ENCODE measurements at places on chromosomes 2 and 18.

DNA sequence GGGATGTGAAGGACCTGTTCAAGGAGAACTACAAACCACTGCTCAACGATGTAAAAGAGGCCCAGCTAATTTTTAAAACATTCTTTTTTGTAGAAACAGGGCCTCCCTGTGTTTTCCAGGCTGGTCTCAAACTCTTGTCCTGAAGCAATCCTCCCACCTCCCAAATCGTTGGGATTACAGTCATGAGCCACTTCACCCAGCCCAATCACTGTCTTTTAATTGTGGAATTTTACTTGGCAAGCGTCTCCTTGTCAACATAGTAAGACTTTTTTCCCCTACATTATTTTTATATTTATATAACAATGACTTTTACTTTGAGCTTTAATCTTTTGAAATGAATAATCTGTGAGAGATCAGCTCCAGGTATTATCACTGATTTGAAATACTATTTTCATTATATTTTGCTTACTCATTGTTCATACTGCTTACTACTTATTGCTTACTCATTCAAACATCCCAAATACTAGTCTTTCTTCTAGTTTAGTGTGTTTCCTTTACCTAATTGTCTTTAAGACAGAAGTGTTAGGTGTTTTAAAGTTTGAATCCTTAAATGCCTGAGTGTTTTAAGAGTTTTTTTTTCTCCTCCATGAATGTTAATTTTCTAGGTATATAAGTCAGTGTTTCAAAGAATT, 48.9 kb downstream of the PTPN4 start:
- DNase-seq = no peak

GRCh38 chr18:70998490-70998889, 709.6 kb downstream of the SOCS6 start:
- DNase-seq = no peak

- no peak for DNase-seq
These were observed 493.8 kb upstream of the NRP2 start for GRCh38 chr2:205188239-205189138.

DNA sequence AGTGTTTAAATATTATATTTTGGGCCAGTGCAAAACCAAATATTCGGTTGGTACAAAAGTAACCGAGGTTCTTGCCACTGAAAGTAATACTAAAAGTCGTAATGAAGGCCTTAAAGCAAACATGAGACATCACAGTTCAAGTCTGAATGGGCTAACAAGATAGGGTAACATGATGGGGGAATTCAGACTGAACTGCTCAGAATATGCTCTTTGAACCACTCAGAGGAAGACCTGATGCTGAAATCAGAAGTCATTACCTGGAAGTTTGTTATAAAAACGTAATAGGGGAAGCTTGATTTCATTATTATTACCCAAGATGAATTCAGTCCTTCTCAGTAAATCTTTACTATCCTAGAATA, 26.6 kb downstream of the CDKL4 start:
- DNase-seq = no peak

DNA sequence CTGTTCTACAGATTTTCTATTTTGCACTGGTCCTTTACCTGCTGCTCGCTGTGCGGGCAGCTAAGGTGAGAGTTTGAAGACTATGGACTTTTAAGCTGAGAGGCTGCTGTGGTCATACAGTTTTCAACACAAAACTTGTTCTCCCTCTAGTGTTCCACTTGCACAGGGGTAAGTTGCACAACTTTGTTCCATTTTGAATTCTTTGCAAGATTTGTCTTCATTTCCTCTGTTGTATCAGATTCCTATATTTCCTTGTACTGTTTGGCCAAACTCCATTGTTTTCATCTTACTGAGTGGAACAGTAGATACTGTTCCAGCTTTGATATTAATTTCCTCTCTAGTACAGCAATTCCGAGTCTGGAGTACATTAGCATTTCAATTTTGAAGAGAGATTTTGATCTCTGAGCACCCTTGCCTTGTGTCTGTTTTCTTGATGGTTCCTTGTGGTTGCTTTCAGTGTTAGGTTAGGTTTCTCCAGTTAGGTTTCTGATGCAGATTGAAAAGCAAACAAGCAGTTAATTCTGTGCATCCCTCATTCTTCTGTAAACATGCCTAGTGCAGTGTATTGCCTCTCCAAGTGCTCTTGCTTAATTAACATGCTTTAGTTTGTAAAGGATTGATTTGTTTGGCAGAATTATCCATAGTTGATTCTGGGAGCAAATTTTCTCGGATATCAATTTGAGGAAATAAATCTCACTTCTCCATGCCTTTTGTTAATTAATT, 188.8 kb downstream of the PTPRM start:
- no peak for DNase-seq

- no peak for DNase-seq
These were observed 721.8 kb downstream of the ERBB4 start for GRCh38 chr2:211816754-211817153.

GRCh38 chr2:38788306-38788705, 10.3 kb downstream of the GEMIN6 start:
- DNase-seq = no peak

DNA sequence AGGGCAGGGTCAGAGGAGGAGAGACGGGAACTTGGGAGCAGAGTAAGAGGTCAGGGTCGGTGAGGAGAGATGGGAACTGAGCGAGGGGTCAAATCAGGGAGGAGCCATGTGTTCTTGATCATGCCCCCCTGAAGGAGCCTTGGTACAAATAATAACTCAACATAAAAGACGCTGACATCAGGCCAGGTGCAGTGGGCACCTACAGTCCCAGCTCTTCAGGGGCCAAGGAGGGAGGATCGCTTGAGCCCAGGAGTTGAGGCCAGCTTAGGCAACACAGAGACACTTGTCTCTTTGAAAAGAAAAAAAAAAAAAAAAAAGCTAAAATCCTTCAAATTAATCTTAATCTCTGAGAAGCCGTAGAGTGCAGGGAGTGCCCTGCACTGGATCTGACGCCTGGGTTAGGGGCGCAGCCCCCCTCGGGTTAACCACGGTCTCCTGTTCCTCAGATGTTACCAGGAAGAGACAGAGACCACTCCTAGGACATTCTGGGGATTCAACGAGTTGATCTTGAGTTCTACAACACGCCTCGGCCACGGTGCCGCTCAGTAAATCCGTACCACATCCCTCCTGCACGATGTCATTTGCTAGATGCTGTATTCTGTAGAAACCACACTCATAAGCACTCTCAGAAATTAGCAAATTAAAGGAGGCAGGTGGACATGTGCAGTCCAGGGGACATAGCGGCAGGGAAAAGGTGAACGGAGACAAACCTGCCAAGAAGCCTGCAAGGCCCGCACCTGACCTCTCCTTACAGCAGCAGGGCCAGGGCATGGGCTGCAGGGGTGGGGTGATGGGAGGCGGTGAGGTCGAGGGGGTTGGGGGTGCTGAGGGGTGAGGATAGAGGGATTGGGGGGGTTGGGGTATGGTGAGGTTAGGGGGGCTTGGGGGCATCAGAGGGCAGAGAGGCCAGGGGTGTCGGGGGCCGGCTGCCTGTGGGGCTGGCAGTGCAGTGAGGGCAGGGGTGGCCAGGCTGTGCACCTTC, 29.2 kb downstream of the SLC66A2 start:
- no peak for DNase-seq

- no peak for DNase-seq
These were observed 67.2 kb downstream of the MBP start for GRCh38 chr18:77065221-77065981.

GRCh38 chr2:68456198-68456597, 10.9 kb downstream of the FBXO48 start:
- no peak for DNase-seq

DNA sequence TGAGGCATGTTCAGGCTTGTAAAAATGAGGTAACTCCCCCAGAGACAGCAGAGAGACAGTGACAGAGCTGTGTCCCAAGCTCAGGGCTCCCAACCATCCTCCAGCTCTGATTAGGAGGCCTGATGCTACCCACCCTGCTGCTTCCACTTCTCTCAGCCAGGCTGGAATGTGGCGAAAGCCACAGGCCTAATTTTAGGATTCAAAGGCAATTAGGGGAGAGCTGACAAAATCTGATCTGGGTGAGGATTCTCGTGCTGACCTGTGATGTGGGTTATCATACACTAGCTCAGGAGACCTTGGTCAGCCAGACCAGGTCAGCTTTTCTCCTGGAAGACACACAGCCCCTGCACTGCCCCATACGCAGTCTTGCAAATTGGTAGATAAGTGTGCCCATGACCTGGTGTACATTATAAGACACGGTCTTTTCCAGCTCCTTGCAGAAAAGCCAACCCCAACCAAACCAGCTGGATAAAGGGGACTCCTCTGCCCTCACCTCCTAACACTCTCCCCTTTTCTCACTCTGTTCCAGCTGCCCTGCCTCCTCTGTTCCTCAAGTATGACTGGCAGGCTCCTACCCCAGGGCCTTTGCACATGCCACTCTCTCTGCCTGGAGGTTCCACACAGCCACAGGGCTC, 225.9 kb downstream of the MGAT5 start:
- DNase-seq = no peak

DNA sequence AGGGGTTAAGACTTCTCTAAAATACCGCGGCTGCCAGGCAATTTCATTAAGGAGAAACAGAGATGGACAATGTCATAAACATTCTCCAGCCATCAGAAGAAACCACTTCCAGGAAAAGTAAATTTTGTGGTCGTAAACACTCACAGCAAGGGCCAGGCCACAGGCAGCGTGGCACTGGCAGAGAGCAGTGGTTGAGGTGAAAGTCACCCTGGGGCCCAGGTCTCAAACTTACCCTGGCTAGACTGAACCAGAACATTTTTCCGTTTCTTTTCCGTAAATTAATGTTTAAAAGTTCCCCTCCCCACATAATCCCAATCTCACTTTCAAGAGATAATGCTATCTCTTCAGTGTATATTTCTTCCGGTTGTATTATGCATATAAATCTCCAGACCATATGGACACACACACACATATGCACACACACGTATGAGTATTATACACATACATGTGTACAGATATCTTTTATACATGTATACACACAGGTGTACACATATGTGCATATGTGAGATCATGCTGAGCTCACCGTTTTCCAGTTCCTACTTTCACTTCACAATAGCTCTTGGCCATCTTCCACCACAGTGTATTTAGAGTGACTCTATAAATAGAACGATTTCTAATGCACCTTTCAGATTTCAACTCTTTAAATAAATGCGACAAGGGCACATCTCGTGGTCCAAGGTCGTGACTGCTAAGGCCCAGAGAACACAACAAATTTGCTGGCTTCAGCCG, 90.1 kb downstream of the MALT1 start:
- DNase-seq = no peak

DNA sequence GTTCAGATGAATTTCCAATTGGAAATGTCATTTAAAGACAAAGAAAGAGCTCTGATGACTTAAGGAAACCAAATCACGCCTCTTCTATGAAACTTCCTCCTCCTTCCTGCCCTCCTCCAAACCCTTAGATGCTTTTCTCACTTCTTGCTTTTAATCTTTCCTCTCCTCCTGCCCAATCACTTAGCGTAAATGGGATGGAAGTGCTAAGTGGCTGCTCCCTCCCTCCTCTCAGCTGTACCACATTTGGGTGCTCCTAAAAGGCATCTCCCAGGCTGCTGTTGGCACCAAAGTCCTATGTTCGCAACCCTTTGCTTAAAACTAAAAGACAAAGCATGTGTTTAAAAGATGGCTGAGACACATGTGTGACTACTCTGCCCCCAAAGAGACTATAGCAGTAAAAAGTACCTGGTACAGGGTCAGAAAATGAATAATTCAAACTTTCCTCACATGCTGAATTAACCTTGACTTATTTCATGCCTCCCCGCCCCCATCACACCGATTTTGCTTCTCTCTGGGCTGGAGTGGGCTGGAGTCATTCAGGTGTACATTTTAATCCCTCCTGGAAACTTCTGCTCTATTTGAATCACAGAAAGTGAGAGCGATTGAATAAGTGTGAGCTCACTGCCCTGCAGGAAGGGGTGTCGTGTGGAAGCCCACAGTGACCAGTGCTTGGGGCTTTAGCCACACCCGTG, 59.2 kb upstream of the KLF7 start:
- DNase-seq = no peak

GRCh38 chr2:218888341-218888740, 7.7 kb downstream of the WNT10A start:
- DNase-seq = no peak

DNA sequence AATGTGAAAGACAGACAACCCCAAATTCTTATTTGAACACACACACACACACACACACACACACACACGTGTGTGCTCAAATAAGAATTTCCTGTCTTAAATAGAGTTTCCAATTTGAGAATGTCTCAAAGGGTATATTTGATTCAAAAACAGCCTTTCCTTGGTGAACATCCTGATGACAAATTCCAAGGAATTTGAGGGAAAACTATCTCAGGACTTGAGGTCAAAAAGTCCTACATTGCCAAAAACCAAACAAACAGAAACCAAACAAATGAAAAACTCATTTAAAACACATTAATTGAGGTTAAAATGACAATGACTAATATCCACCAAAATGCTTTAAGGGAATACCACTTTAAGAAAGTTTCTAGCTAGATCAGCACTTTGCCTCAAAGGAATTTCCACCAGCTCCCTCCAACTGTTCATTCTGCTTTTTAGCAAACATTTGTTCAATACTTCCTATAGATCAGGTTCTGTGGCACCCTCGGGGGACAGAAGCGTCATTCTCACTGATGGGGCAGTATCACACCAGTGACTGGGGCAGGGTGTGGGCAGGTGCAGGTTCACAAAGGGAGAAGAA, 232.1 kb upstream of the TRIB2 start:
- DNase-seq = no peak

DNA sequence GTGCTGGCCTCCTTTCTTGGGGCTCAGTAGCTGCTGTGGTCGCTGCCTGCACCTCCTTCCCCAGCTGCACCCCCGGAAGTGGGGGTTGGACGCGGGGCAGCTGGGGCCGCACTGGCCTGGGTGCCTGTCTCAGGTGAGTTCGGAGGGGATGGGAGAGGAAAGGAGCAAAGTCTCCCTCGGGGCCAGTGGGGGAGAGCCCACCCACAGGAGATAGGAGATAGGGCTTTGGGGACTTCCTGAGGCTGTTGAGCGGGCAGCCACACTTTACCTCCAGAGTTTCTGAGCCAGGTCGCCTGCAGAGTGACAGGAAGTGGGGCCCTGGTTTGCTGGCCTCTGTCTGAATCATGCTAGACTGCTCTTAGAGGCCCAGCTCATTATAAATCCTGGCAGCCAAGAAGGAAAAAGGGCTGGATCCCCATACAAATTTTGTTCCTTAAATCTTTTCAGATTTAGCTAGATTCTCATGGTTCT, 8.1 kb downstream of the MBP start:
- no peak for DNase-seq

GRCh38 chr2:34656632-34657031, 1057.5 kb upstream of the FAM98A start:
- DNase-seq = no peak

DNA sequence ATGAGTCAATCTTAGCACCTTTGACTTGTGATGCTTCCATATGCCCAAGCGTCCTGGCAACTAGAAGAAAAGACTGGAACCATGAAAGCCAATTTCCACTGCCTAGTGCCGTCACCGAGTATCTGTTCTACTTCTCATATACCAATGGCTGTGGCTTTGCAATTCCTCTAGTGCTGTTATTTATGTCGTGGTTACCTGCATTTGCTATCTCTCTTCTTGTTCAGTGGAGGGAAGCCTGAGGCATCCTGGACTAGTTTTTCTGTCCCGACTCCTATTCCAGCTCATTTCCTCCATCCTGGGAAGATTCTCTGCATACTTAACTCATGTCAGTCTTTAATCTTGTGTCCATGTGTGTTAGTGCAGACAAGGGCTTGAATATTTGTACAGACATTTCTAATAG, 117.9 kb downstream of the FEZ2 start:
- no peak for DNase-seq

- DNase-seq = no peak
These were observed 44.3 kb upstream of the TMEM87B start for GRCh38 chr2:112010751-112011150.

- DNase-seq = no peak
These were observed 316.5 kb downstream of the CCDC178 start for GRCh38 chr18:33123862-33124518.

GRCh38 chr2:70779911-70780545, 10.4 kb downstream of the FIGLA start:
- no peak for DNase-seq

Measured in stimulated activated CD8-positive, alpha-beta memory T cell treated with anti-CD3 and anti-CD28 coated beads, Interleukin-4, amount 100 ng/mL, for 1 hour (primary cell).